Large intestine (tissue), 12 donors: ENCODE measurements at places on chromosomes 16 and 17. TPM values are rescaled to one million over a fixed set of nuclear protein-coding genes. Genes with fewer than 3 reads are reported as not detected.

Gene CD19
- 1.0 TPM for polyA plus RNA-seq

Gene RILP
- polyA plus RNA-seq: 9.0 TPM

Gene BPTF
- polyA plus RNA-seq: 62.2 TPM

Gene ABCC12
- not detected for polyA plus RNA-seq

Gene TPSD1
- 0.06 TPM for polyA plus RNA-seq

Gene SKAP1
- 3.0 TPM for polyA plus RNA-seq

Gene RAPGEFL1
- 15.0 TPM for polyA plus RNA-seq

DNA sequence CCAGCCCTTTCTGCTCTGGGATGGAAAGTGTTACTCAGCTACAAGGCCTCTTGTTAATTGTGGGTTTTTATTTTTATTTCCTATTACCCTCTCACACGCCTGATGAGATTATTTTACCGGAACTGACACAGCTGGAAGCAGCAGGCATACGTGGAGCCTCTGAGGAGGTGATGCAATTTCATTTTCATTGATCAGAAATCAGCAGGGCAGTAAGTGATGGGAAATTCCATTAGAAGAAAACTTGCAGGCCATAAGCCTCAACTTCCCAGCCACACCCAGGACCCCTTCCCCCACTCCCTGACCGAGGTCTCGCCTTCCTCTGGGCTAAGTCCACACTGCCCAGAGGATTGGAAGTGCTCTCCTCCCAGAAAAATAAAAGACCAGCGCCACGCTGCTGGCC, 69.7 kb downstream of the ZFHX3 start:
- no peak for DNase-seq

DNA sequence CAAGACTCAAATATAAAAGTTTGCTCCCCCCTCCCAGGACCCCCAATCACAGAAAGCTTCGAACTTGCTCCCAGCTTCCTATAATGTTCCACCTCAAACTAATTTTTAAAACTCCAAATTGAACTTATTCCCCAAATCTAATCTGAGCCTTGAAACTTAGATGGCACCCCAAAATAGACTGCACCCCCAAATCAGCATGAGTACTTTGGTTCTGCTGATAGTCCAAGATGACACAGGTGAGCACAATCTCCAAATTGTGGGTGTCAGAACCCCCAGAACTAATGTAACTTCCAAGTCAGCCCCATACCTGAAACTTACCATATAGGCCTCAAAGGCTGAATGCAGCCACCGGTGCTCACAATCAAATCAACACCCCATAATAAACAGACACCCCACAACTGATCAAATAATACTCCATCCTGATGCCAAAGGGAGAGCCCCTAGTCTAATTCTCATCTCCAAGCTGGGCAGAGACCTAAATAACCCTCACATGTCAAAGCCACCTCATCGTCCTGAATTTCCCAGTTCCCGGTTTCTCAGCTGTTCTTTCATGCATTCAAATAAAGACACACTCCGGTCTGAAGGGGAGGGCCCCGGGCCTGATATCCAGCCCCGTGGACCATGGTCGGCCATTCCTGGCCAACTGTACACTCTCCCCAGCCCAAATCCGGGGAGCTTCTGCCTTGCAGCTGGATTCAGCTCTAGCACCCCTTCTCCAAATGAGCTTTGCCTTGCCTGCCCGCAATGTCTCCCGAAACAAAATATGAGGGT, 1.8 kb upstream of the BCL6B start:
- no peak for DNase-seq

- DNase-seq: no peak
Measured at GRCh38 chr16:68434624-68435210, 13.6 kb downstream of the SMPD3 start.

- DNase-seq: no peak
Measured at GRCh38 chr17:9120471-9120870, 99.2 kb downstream of the NTN1 start.

DNA sequence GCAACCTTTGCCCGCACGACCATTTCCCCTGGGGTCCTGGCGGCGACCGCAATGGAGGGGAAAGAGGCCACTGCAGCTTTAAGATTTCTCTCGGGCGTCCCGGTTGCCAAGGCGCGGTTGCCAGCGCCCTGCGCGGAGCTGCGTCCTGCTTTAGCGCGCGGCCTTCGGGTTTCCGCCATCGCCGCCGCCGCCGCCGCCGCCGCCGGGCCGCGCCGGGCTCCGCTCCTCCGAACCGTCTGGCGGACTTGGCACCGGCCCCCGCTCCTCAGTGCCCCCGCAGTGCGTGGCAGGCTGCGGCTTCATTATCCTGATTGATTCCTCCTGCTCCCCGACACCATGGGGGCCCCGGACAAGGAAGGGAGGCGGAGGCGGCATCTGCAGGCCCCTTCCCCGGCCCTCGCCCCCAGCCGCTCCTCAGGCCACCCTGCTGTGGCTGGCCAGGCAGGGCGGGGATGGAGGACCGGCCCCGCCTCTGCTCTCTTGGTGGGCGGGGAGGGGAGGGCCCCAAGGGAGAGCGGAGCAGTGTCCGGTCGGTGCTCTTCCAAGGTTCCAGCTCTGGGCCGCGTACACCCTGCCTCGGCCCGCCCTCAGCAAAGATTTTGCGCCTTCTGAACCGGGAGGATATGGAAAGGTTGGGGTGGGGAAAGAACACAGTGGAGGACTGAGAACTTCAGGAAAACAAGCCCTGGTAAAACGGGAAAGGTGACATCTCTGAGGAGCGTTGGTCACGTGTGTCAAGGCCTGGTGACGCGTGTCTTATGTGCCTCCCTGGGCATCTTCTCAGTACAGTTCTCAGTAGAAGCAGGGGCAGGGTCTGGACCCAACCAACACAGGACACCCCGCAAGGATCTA, 34.0 kb downstream of the NEUROD2 start:
- peak; percentile 32 for DNase-seq

DNA sequence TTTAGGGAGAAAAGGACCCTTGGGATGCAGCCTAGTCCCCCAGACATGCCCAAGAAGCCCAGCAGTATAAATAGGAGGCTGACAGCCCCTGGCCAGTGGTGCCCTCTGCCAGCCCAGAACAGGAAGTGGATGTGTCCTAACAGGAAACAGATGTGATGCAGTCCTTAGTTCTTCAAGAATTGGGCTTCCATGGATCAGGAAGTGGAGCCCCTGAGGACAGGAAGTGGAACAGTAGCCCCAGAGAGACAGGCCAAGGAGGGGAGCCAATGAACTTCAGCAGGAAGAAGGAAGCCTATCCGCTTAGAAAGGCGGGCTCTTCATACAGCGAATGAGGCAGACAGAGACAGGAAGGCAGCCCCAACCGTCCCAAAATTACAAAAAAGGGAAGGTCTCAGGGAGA, 7.2 kb downstream of the CTF1 start:
- DNase-seq: no peak

DNA sequence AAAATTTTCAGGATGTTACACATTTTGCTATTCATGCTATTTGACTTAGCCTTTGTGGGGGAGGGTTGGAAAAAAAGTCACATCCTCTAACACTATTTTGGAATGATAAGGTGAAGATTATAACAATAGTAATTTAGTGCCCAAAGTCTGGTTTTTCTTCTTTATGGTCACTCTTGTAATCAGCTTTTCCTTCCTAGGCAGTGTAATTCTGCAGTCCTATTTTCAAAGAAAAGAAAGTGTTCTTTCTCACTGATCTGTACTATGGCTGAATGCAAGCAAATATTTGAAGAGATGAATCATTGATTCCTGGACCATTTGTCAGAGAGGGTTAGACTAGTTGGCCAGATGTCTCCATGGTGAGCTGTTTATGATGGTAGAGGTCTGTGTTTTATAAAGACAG, 8.4 kb downstream of the RSPRY1 start:
- DNase-seq: peak; percentile 2

DNA sequence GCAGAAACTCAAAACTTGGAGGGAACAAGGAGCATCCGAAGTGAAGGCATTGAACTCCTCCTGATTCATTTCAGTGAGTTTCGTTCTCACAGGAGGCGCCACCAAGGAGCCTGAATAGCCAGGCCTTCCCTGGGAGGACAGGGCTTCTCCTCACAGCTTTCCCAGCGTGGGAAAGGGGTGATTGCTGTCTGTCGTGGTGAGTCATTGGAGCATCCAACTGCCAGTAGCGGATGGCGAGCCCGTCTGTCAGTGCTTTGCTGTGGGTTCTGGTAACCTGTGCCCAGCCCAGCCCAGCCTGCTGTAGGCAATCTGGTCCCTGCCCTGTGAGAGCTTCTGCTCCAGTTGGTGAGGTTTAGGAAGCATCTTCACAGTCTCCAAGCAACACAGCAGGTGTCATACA, 28.3 kb downstream of the PLCD3 start:
- no peak for DNase-seq
